ENCODE measurements at places on chromosomes 16 and 17. TPM values are rescaled to one million over a fixed set of nuclear protein-coding genes. Genes with fewer than 3 reads are reported as not detected.

The TBC1D28 gene
- total RNA-seq = not detected

The SNAI3 gene
- not detected for total RNA-seq

The ZNF423 gene
- 22.9 TPM for total RNA-seq

The NOTUM gene
- total RNA-seq = not detected

The KRTAP4-9 gene
- not detected for total RNA-seq

The NPIPA8 gene
- total RNA-seq = not detected

The ODF4 gene
- total RNA-seq = not detected

The MT1M gene
- 23.2 TPM for total RNA-seq

The KRTAP16-1 gene
- not detected for total RNA-seq

The WSCD1 gene
- total RNA-seq = 6.0 TPM

The HIRIP3 gene
- total RNA-seq = 6.1 TPM

- no peaks in the 10 kb centered on the region for H3K4me1 ChIP-seq
- no peaks in the 10 kb centered on the region for H3K27me3 ChIP-seq
- no peak overlapping the region for H3K4me3 ChIP-seq
Observed at GRCh38 chr17:30151471-30151870, 34.9 kb downstream of the NSRP1 start.

DNA sequence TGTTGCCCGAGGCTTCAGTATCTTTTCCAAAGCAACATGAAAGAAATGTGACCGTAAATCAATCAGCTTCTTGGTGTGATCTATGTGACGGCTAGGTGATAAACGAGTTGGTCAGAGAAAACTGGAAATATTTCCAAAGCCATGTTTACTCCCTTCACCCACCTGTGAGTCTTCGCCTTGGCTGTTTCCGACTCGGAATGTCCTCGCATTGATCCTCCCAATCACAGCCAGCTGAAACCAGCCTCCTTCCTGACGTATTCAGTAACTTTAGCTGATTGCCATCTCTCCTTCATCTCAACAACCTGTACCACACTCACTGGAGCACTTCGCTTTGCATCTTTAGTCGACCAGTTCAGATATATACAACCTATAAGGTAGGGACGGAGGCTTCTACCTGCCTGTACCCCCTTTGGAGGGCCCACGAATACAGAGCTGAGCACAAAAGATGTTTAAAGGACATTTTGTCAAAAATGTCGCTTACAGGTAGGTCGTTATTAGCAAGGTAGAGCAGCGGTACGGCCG is 705 bp downstream of the KRABD2 start:
- peak overlapping the region; percentile 84 for H3K4me3 ChIP-seq
- DNase-seq = no peak
- H3K4me1 ChIP-seq = peaks cover 20% of the 10 kb centered on the region
- H3K36me3 ChIP-seq = peaks cover 24% of the 10 kb centered on the region
- H3K27me3 ChIP-seq = no peaks in the 10 kb centered on the region

- no peak overlapping the region for H3K27ac ChIP-seq
- DNase-seq = no peak
- H3K4me3 ChIP-seq = no peak overlapping the region
- H3K36me3 ChIP-seq = no peaks in the 10 kb centered on the region
- H3K27me3 ChIP-seq = no peaks in the 10 kb centered on the region
- H3K4me1 ChIP-seq = peaks cover 2% of the 10 kb centered on the region
Observed at GRCh38 chr17:390025-390424, 37.4 kb upstream of the RPH3AL start.

DNA sequence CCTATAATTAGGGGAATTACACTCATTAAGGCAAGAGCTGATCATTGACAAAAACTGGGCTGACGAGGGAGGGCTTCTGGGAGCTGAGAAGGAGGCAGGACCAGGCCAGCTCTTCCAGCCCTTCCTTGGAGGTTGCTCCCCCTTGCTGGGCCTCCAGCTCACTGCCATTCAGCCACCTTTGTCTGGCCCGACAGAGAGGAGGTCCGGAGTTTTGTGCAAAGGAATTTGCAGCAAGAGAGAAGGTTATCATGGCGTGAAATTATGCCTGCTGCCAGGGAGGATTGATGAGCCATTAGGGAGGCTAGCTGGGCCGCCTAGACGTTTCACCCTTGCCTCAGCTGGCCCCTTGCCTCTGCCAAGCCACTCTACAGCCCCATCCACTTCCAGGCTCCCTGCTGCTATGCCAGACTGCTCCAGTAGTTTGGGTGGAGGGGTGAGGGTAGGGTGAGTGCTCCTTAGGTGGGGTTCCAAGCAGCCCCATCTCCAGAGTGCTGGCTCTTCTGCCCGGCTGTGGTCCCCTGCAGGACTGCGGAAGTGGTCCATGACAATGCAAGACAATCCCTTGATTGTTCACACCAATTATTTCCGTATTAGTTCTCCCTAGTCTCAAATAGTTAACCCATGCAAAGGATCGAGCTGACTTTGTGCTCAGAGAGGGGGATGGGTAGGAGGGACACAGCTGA is 17.1 kb upstream of the PHF12 start:
- H3K4me3 ChIP-seq = no peak overlapping the region
- no peaks in the 10 kb centered on the region for H3K36me3 ChIP-seq
- no peaks in the 10 kb centered on the region for H3K4me1 ChIP-seq

GRCh38 chr17:82370471-82371332 is 863 bp upstream of the UTS2R start:
- H3K27ac ChIP-seq = no peak overlapping the region
- DNase-seq = no peak
- no peaks in the 10 kb centered on the region for H3K36me3 ChIP-seq
- peak overlapping the region; percentile 62 for H3K4me3 ChIP-seq
- peaks cover 20% of the 10 kb centered on the region for H3K4me1 ChIP-seq

GRCh38 chr16:50942143-50942542 is 200.3 kb downstream of the CYLD start:
- H3K4me3 ChIP-seq = no peak overlapping the region
- no peaks in the 10 kb centered on the region for H3K4me1 ChIP-seq
- H3K36me3 ChIP-seq = no peaks in the 10 kb centered on the region

- H3K36me3 ChIP-seq = no peaks in the 10 kb centered on the region
- no peak for DNase-seq
Observed at GRCh38 chr17:79843816-79844800, 4.9 kb upstream of the CBX4 start.

DNA sequence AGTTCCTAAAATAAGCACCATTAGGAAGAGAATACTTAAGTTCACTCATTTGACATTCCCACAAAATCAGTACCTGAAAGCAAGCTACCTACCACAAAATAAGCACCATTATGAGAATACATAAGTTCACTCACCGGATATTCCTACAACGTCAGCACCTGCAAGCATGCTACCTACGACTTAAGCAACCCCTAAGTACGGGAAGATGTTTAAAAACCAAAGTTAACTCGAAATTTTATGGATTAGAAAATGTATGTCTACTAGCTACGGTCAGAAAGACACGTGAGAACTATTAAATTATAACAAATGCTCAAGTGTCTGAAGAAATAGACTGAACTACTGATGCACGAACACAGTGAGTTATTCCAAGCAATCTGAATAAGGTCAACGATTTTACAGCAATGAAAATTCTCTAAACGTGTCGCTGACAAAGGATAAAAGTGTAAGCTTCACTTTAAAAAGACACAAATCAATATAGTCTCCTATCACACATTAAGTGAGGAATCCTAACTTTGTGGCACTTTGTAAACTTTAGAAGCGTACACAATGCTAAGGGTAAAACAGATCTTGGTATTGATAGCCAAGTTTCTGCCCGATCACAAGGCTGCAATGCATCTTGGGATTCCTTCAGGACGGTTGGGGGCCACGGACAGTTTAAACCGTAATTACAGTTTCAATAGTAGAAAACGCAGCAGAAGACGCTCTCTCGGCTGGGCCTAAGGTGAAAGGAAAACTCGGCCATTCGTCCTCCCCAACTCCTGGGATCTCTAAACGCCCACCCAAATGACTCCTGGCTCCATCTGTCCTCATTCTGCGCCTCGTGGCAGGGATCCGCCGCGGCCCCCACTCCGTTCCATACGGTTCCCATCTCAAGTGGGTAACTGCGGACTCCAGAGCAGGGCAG is 1.3 kb downstream of the GSPT1 start:
- no peaks in the 10 kb centered on the region for H3K27me3 ChIP-seq
- no peak for DNase-seq
- peaks cover 53% of the 10 kb centered on the region for H3K4me1 ChIP-seq
- H3K36me3 ChIP-seq = no peaks in the 10 kb centered on the region

DNA sequence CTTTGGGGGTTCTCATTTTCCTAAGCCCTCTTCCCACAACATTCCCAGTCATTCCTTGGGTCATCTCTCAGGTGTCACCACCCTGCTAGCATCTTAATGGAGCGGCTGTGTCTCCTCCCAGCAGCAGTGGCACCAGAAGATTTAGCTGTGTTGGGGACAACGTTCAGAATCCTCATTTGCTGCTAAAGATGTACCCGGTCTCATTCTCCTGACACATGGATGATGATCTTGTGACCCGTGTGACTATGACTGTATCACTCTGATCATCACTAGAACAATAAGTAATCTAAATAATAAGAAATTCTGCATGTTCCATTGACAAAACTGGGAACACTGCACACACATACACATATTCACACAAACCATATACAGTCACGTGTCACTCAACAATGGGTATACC is 399.9 kb upstream of the HSBP1 start:
- H3K4me3 ChIP-seq = no peak overlapping the region
- H3K4me1 ChIP-seq = no peaks in the 10 kb centered on the region

DNA sequence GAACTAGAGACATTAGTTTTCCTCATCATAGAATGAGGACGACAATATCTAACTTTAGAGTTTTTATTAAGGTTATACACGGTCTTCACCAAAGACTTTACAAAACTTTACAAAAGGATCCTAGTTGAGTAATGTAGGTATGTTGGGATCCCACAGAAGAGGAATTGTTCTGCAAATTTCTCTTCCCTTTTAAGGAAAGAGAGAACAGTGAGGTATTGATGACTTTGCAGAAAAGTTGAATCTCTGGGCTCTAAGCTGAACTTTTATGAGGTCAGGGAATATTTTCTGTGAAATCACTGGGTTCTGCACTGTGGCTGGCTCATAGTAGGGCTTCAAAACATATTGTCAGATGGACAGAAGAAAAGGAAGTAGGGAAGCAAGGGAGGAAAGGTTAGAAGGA is 89.8 kb upstream of the PIRT start:
- no peaks in the 10 kb centered on the region for H3K4me1 ChIP-seq
- H3K27ac ChIP-seq = no peak overlapping the region
- H3K4me3 ChIP-seq = no peak overlapping the region
- no peaks in the 10 kb centered on the region for H3K36me3 ChIP-seq
- no peaks in the 10 kb centered on the region for H3K27me3 ChIP-seq

- no peak overlapping the region for H3K4me3 ChIP-seq
- H3K27me3 ChIP-seq = no peaks in the 10 kb centered on the region
- H3K36me3 ChIP-seq = no peaks in the 10 kb centered on the region
- H3K27ac ChIP-seq = peak overlapping the region; percentile 12
- no peak for DNase-seq
- H3K4me1 ChIP-seq = peaks cover 25% of the 10 kb centered on the region
Observed at GRCh38 chr16:87895641-87896141, 26.4 kb upstream of the SLC7A5 start.

GRCh38 chr17:3630781-3631180 is 5.3 kb downstream of the SHPK start:
- DNase-seq = no peak
- peaks cover 14% of the 10 kb centered on the region for H3K4me1 ChIP-seq
- no peak overlapping the region for H3K27ac ChIP-seq
- H3K4me3 ChIP-seq = no peak overlapping the region
- H3K27me3 ChIP-seq = no peaks in the 10 kb centered on the region

DNA sequence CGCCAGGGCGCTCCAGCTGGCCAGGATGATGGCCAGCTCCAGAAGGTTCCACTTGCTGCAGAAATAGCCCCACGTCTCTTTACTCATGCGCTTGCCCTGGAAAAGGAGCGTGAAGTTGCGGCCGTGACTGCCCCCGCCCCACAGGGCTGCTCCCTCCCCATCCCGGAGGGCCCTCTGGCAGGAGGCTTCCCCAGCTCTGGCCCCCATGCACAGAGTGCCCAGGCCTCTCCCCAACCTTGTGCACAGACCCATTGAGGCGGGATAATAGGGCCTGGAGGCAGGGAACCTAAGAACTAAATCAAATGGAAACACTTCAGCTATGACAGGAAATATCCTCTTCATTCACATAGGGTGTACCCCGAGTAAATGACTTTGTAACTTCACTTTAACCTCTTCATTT is 21.2 kb upstream of the GCSH start:
- H3K27me3 ChIP-seq = no peaks in the 10 kb centered on the region
- H3K36me3 ChIP-seq = no peaks in the 10 kb centered on the region
- no peak for DNase-seq
- no peak overlapping the region for H3K27ac ChIP-seq

- no peaks in the 10 kb centered on the region for H3K36me3 ChIP-seq
- DNase-seq = no peak
- peaks cover 40% of the 10 kb centered on the region for H3K4me1 ChIP-seq
- H3K27ac ChIP-seq = peak overlapping the region; percentile 24
- H3K4me3 ChIP-seq = peak overlapping the region; percentile 52
Observed at GRCh38 chr16:75420987-75421819, 12.1 kb downstream of the CFDP1 start.

- H3K4me1 ChIP-seq = no peaks in the 10 kb centered on the region
- H3K27me3 ChIP-seq = no peaks in the 10 kb centered on the region
- H3K4me3 ChIP-seq = no peak overlapping the region
- H3K27ac ChIP-seq = no peak overlapping the region
Observed at GRCh38 chr17:14352136-14352535, 51.3 kb downstream of the HS3ST3B1 start.

- H3K27ac ChIP-seq = no peak overlapping the region
- H3K27me3 ChIP-seq = no peaks in the 10 kb centered on the region
- no peak for DNase-seq
- peak overlapping the region; percentile 93 for H3K4me3 ChIP-seq
Observed at GRCh38 chr17:39925282-39926134, 1.9 kb downstream of the ORMDL3 start.

DNA sequence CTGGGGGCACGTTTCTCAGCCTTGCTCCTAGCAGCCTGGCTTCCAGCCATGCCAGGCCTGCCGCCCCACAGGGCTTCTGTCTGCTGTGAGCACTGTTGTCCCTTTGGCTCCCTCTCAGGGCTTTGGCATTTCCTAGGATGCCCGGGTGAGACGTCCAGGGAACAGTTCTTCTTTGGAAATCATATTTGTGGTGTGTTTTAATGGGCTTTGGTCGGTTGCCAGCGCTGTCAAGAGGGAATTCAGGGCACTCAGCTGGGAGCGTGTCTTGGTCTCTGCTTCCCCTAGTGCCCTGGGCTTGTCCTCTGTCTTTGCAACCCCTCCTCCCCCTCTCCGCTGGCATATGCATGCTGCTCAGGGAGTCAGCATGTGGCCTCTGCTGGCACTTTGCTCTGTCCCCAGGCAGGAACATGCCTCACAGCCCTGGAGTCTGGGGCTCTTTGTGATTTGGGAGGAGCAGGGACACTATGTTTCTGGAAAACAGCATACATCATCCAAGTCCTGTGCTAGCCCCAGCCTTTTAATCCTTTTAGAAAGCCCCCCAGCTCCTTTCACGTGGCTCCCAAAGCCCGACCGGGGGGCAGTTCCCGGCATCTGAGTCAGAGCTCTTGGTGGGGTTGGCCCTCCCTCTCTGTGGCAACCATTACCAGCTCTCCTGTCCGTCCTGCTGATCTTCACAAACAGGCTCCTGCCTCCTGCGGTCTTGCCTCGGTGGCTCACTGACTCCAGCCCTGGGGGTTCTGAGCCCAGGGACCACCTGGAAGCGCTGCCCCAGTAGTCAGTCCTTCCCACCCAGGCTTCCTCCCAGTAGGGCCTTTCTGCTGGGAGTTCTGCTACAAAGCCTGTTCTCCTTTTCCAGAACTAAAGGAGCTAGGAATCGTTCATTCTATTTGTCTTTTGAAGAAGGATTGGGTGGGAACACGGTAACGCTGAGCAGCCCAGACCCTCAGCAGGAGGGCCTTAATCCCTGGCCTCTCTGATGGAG is 26.7 kb downstream of the SAP30BP start:
- no peaks in the 10 kb centered on the region for H3K27me3 ChIP-seq
- DNase-seq = no peak
- H3K4me3 ChIP-seq = no peak overlapping the region
- peaks cover 5% of the 10 kb centered on the region for H3K4me1 ChIP-seq
